ENCODE measurements at places on chromosomes 3 and 15.

GRCh38 chr3:155334914-155335723 lies 41.6 kb upstream of the STRIT1 start:
- no peak for DNase-seq

DNA sequence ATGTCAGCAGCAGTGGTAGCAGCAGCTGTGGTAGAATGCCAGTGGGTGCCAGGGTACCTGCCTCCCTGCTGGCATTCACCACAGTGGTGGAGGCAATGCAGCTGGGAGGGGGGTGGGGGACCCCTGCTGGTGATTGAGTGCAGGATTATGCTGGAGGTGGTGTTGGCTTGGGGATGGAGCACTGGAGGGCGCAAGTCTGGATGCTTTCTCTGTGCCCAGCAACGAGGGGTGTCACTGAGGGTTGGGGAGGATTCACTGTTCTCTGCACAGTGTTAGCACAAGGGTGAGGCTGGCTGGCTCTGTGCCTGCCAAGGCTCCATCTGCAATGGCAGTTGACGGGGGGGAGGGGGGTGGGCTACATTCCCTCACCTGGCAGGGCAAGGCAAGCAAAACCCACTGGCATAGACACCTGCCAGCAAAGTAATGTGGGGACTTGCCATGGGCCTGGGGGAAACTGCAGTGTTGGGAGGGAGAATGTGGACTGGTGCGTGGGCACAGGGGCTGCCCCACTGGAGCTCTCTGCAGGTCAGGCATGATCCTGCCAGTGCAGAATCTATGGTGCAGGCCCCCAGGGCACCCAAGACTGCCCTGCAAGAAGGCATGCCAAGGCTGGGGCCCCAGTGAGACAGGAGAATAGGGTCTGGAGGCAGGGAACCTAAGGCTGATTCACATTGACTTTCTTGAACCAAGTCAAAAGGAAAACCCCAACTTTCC lies 64.3 kb downstream of the MINDY4B start:
- DNase-seq, result no peak

GRCh38 chr3:45848392-45848791 lies 6.5 kb upstream of the LZTFL1 start:
- DNase-seq, result no peak

- no peak for DNase-seq
Observed at GRCh38 chr15:72178976-72179585, 18.5 kb downstream of the GRAMD2A start.

GRCh38 chr3:19364148-19364547 lies 215.8 kb downstream of the KCNH8 start:
- no peak for DNase-seq

DNA sequence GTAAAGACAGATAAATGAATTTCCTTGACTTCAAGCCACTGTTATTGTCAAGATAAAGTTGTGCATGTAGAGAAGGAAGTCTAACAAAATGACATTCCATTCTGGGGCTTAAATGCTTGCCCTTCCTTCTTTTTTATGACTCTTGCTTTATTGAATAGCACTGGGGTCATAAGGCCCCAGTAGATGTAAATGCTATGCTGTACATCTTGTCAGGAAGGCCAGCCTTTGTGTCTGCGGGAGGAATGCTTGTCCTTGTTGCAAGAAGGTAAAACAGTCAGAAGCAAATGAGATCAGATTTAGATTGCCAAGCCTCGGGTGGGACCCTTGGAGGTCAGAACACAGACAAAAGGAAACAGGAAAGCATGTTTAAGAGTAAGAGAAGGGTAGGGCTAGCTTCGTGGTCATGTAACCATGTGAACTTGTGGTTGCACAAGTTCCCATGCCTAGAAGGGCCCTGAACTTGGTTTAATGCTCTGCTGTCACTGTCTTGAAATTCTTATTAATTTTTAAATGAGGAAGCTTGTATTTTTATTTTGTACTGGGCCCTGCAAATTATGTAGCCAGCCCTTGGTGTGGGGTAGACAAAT lies 81.5 kb downstream of the PPM1L start:
- no peak for DNase-seq

- no peak for DNase-seq
Observed at GRCh38 chr3:150309557-150309956, 98.5 kb upstream of the TSC22D2 start.

- no peak for DNase-seq
Observed at GRCh38 chr15:52923626-52924025, 133.5 kb upstream of the ONECUT1 start.

DNA sequence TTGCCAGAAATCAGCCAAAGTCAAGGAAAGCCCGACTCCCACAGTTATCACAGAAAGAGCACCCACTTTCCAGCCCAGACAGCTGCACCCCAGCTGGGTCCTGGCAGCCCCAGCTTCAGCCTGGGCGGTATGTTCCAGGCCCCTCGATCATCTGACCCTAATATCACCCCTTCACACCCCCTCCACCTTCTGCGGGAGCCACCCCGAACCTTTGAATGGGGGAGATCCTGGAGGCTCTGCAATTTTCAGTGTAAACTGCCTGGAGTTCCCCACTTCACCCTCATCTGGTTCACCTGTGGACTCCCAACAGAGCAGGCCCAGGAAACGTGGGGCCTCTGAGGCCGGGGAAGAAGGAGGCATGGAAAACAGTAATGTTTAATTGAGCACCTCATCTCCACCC lies 5.9 kb downstream of the PRSS50 start:
- DNase-seq, result no peak

- DNase-seq, result no peak
Observed at GRCh38 chr3:146110161-146110560, 50.8 kb downstream of the PLOD2 start.

DNA sequence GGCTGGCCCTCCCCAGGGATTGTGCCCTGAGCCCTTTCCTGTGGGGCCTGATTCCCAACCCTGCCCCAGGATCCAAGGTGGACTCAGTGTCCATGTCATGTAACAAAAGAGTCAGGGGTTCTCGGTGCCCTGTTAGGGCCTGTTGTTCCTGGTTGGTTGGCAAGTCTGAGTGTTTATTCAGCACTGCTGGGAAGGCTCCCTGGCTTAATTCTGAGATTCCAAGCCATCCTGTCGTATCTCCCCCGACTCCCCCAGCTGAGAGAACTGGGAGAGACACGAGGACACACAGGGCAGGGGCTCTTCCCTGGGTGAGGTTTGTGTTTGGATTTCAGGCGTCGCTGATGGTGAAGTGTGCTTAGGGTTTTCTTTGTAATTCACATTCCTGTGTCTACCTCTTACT lies 78.3 kb downstream of the EEFSEC start:
- DNase-seq, result no peak

- DNase-seq, result no peak
Observed at GRCh38 chr15:85025516-85026251, 44.0 kb downstream of the PDE8A start.

DNA sequence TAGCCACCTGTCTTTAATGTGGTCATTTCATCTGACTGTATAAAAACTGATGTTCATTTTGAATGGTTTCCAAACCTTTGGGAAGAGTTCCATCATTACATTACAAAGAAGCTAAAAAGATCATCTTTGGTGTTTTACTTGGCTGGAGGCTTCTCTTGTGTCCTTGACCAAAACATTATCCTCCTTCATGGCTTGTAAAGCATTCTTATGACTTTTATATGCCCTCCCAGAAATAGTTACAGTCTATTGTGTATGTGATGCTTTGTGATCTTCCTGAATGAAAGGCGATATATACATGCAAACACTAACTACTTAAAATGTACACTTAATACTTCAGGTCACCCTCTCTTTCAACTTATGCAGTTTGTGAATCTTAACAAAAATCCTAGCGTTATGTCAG lies 525.6 kb downstream of the MECOM start:
- DNase-seq, result no peak

DNA sequence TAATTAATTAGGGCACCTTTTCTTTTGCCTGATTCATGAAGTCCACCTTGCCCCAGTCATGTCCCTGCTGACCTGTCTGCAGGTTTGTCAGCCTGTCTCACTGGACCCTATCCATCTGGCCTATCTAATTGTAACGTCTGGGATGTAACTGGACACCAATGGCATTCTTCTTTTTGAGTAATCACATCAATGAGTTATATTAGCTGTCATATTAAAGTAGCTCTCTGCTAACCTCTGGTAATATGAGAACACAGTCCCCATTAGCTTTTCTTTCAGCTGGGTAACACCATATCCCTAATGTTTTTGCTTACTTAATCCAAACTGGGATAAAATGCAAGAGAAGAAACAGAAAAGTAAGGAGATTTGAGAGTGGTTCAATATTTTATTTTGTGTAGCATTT lies 166.2 kb upstream of the VEPH1 start:
- DNase-seq, result no peak

All from activated CD8-positive, alpha-beta memory T cell treated with anti-CD3 and anti-CD28 coated beads, Interleukin-2, amount 50 U/mL, for 4 hours (primary cell).